ENCODE measurements at places on chromosomes 7 and 10.

DNA sequence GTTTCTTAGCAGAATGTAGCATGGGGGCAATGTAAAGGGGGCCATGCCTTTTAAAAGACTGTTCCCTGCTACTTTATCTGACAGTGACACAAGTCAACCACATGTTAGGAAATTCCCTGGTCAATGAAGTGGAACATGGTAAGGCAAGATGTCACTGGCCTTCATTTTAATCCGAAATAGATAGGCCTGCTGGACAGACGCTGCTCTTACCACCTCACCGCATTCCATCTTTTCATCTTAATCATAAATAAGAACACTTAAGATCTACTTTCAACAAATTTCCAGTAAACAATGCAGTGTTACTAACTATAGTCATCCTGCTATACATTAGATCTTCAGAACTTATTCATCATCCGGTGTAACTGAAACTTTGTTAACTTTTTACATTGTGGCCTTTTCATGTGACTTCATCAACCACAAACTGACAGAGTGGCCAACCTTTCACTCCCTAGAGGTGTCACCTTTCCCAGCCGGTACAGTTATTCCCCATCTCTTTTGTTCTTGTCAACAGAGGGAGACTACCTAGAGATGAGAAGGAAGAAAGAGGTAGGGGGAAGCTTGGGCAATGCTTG, 15.6 kb downstream of the ASB4 start:
- DNase-seq = no peak

GRCh38 chr7:108114117-108114841, 15.9 kb downstream of the LAMB4 start:
- peak; percentile 9 for DNase-seq

DNA sequence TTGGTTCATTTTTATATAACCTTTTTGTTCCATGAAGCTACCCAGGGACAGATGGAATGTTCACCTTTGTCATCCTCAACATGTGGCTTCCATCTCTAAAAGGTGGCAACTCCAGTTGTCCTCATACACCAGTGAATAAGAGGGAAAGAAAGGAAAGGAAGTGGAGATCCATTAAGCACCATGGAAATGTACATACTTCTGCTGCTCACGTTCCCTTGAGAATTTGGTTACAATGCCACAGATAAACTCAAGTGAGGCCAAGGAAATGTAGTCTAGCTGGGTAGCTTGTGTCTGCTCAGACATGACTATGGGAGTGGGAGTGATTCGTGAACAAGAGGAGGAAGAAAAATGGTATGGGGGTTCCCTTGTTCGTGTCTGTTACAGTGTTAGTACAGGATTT, 237.1 kb upstream of the FAM3C start:
- no peak for DNase-seq

DNA sequence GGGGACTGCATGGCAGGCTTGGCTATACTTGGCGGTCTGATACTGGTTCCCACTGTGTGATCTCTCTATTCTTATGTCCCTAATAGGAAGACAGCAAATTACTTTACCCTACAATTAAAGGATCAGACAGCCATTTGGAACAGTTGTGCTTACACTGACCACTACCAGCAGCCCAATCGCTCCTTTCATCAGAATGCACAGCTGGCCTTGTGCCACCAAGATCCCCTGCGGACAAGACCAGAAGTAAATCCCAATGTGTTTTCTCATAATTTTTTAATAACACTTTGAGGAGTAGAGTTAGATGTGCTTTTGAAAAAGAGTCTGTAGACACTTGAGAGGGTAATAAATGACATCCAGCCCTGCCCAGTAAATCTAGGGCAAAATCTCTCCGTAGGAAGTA, 297.2 kb upstream of the ZNF32 start:
- no peak for DNase-seq

- DNase-seq = peak; percentile 24
Observed at GRCh38 chr7:24665564-24666294, 91.5 kb downstream of the GSDME start.

DNA sequence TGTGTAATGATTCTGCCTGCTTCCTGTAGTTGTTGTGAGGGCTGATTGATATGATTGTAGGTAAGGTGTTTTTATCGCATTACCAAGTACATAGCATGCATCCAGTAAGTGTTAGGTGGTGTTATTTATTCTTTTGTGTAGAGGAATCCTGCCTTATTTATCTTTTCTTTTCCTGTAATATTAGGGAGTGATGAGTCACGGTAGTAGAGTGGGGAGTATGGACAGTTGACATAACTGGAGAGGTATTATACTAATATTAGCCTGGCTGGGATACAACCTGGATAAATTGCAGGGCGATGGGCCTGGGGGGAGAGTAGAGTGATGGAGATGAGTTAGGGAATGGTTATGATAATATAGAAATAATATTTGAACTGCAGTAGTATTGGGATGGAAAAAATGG, 9.8 kb downstream of the SDK1 start:
- DNase-seq = no peak

GRCh38 chr7:136594739-136595144, 273.7 kb upstream of the CHRM2 start:
- no peak for DNase-seq

- no peak for DNase-seq
Observed at GRCh38 chr7:93629291-93629801, 54.8 kb upstream of the CALCR start.

DNA sequence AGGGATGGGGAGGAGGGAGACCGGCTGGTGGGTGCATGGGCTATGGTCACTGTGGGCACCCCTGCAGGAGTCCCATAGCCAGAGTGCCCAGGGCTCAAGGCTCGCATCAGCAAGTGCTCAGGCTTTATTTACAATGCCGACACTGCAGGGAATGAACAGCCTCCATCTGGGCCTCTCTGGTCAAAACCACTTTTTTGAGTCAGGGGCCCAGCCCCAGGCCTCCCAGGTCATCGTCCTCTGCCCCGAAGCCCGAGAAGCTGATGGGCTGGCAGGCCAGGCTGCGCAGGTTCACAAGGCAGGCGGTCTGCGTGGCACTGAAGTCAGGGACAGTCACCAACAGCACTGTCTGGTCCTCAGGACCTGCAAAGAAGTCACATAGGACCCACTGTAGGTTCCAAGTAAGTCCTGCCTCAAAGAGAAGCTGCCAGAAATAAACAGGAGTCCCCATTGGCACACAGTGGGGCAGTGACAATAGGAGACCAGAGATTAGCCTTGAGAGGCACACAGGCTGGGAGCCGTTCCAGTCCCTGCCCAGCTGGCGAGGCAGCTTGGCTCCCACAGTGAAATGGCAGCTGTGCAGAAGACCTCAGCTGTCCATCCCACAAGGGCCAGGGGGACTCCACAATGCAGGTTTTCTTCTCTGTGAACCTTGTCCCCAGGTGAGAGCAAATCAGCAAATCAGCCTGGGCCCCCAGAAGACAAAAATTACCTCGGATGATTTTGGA, 8.6 kb downstream of the POLD2 start:
- no peak for DNase-seq

DNA sequence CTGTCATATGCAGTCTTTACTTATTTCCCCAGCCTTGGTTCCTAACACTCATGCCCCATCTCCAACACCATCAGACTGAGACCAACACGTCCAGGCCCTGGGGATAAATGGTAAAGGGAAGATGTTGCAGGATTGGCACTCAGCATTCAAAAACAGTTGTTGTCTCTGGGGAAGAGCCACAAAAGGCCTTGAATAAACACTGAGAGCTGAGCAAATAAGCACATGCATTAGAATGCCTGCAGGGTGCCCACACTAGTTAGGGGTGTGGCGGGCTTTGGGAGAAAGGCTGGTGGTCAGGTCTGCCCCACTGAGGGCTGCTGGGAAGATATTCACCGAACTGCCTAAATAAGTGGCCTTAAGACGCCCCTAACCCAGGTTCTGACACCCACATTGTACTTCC, 391.0 kb downstream of the GFRA1 start:
- DNase-seq = no peak

DNA sequence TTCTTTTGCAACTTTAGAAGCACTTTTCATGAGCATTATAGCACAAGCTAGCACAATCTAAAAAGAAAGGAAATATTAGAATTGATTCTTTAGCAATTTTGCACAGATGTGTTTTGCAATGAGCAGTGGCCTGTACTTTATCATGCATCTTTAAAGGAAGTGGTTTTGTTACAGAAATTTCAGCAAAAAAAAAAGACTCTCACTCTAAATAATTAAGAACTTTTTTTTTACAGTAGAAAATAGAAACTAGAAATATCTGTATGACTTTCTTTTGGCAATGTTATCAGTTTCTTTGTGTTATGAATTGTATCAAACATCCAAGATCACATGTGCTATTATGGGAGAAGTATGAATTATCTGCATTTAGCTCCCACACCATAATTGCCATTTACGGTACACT, 195.7 kb upstream of the KLF6 start:
- DNase-seq = peak; percentile 17

- no peak for DNase-seq
Observed at GRCh38 chr7:151597541-151598444, 78.1 kb upstream of the RHEB start.

DNA sequence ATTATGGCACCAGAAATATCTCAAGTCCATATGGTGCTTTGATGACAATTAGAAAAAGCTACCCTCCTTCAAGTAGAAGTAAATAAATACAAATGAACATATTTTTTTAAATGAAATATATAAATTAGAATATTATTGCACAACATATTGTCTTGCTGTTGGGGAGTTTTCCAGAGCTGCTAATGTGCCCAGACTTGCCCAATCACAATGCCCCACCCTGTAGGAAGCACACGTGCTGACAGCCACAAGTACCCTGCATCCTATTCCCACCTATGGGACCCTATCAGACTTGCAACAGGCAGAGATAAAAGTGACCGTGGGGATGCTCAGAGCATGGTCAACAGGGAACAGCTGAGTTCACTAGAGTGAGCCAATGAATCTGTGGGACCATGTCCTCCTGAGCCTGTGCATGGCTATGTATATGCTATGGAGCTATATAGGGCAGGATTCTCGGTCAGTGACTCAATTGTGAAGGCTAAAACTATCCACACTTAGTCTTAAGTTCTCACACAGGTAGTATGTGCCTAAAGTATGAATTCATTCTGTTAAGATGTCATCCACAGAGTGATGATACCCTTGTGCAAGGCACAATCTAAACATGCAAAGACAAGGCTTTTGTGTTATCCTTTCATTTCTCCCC, 336.0 kb downstream of the HGF start:
- DNase-seq = no peak

DNA sequence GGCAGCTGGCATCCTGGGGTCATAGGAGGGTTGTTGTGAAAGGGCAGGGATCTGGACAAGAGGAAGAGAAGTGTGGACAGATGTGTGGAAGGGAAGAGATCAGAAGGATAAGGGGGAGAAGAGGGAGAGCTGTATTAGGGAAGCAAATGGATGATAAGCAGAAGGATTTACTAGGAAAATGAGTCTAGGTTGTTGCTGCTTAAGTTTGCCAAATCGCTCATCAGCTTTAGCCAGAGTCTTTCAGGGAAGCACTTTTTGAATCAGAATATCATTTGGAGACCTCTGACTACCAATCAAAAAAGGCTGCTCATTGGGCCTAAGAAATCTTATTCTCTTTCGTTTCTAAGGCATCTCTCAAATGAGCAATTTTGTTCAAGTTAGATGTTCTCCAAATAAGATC, 2.6 kb upstream of the CSGALNACT2 start:
- no peak for DNase-seq

- no peak for DNase-seq
Observed at GRCh38 chr7:16562456-16563220, 36.0 kb downstream of the LRRC72 start.

DNA sequence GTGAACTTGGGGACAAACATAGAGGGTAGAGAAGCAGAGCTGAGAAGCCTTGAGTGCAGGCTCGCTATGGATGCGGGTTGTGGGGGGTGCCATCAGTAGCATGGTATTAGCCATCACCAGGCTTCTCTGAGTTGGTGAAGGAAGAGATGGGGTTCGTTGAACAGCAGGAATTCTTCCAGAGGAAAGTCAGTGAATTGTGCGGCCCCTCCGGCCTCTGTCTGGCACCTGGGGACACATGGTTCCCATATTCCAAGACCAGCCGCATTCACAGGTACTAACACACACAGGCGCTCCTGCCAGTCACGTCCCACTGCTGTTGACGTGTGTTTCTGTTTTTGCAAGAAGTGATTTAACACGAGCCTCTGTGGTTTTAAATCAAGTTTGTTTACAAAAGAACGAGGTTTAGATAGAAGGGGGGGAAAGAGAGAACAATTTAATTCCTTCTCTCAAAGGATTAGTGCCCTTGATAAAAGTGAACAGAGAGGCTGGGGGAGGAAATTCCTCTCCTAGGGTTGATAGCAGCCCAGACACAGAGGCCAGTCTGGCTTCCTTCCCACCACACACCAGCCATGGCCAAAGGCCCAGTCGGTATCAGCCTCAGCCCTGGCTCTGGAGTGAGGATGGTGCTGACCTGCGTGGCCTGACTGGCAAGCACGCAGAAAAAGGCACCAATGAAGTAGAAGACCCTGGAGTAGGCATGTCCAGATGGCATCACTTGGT, 252.6 kb upstream of the IGFBP3 start:
- DNase-seq = no peak

DNA sequence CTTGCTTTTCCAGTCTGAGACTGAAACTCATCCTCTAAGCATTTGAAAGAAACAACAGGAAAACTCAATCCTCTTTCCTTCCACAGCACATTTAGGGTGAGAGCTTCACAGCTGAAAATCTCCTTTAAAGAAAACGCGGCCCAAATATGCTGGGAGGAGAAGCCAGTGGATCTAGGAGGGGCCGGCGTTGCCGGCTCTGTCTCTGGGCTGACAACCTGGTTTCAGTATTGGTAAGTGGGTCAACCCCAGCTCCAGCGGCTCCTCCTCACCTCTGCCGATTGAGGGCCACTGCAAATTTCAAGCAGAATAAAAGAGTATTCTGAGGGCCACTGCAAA, 75.3 kb upstream of the CPXM2 start:
- no peak for DNase-seq

DNA sequence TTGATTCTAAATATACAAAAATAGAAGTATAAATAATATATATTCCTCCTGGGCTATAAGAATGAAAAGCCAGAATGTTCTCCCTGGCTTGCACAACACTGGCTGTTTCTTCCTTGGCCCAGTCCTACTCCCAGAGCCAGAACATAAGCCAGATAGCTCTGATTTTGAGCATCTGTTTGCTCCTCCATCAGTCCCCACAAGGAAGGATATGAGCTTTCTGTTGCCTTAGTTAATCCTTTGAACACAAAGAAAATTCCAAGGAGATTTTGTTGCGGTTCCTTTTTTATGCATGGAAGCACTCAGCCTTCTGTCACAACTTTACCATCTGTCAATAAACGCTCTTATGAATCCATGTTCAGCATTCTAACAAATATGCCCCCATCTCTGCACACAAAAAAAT, 361.8 kb downstream of the IPMK start:
- DNase-seq = no peak

- DNase-seq = peak; percentile 90
Observed at GRCh38 chr10:71727738-71728737, 8.5 kb upstream of the C10orf105 start.

Data from AML-193 (cell line).